COR-L47 (cell line): ENCODE measurements at places on chromosomes 12 and 14.

- no peak for DNase-seq
Measured at GRCh38 chr12:54397157-54397556, 12.6 kb upstream of the ZNF385A start.

DNA sequence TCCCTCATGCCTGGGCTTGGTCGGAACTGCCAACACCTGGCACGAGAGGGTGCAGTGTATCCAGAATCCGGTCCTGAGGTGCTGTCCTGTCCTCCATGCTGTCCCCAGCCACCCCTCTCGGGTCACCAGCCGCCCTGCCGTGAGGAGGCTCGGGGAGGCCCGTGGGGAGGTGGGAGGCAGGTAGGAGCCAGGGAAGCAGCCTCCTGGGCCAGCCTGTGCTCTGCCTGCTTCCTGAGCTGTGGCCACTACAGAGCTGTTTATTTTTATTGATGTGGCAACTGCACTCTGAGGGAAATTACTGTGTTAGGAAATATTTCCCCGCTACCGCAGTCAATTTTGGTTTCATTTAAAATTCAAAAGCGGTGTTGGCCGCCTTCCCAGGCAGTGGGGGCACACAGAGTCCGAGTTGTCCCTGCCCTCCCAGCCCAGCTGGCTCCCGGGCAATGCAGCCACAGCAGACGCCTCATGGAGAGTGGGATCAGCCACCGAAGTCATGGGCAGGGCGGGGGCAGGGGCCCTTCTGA lies 18.3 kb downstream of the NOC4L start:
- DNase-seq: peak; percentile 22

DNA sequence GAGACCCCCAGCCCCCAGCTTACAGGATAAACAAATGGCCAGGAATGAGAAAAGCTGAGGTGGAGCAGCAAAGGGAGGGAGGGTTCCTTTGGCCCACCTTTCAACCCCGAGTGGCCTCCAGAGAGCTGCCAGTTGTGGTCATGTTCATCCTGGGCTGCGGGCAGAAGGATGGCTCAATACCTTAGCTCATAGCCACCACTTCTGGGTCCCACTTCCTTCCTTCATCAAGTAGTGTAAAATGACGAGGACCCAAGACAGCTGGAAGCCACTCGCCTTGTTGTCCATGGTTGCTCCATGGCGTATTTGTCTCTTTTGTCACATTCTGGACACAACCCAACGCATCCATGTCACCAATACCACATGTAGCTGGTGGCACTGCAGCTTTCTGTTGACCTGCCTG lies 24.2 kb downstream of the CRACR2A start:
- DNase-seq: no peak

DNA sequence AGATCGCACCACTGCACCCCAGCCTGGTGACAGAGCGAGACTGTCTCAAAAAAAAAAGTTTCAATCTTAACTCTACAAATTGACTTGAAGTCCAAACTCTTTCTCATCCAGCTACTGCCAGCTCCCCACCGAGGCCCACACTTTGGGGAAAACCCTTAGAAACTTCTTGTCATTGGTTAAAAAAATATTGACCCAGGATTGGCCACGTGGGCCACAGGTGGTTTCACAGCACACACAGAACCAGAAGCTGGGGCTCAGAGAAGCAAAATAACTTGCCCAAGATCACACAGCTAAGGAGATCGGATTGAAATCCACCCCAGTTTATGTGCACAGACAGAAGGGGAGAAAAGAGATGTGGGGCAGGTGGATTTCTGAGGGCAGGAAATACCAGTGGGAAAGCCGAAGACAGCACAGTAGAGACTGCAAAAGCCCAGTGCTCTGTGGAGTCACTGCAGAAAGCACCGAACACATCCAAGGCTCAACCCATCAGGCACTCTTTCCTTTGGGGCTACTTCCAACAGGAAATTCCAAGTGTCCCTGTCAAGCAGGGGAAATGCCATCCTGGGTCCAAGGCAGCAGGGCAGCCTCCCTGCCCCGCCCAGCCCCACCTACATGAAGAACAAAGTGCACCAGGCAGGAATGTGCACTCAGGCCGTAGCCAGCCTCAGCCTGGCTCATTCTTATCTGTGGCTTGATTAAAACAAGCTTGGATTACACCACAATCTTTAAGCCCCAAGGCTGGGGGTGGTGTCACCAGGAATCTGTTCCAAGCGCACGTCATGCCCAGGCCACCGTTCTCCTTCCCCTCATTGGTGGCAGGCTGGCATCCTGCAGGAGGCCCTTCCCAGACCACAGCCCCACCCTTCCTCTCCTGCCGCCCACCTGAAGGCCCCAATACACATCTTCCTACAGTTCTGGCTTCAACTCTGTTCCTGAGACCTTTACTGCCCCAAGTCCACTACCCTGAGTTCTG lies 72.5 kb downstream of the ITPK1 start:
- DNase-seq: no peak

DNA sequence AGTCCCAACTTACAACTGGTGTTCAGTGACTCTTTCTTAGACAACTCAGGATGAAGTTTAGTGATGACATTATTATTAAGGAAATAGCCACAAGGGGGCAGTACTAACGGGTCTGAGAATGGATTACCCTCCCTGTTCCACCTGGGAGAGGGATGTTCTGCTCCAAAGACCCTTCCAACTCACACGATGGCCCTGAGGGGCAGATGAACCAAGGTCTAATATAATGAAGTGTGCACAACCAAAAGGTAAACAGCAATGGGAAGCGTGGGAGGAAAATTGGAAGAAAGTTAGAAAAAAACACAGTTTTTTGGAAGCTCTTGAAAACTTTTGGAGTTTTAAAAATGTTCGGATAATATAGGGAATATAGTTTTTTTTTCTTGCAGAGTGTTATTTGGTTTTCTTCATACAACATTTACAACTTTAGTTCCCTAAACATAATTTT lies 24.0 kb downstream of the FGF6 start:
- DNase-seq: peak; percentile 23

DNA sequence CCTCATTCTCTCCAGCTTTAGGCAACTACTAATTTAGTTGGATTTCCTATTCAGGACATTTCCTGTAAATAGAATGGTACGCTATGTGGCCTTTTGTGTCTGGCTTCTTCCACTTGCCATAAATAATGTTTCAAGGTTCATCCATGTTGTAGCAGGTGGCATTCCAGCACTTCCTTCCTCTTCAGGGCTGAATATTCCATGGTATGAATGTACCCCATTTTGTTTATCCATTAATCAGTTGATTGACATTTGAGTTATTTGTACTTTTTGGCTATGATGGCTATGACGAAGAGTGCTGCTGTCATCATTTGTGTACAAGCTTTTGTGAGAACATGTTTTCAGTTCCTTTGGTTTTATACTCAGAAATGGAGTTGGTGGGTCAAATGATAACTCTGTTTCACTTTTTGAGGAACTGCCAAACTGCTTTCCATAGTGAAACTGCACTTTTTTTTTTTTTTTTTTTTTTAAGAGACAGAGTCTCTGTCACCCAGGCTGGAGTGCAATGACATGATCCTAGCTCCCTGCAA lies 6.5 kb upstream of the CDK2AP1 start:
- DNase-seq: no peak

- DNase-seq: no peak
Measured at GRCh38 chr14:20751963-20752562, 6.4 kb downstream of the EDDM3A start.

- DNase-seq: no peak
Measured at GRCh38 chr12:45852508-45852907, 123.0 kb downstream of the ARID2 start.

DNA sequence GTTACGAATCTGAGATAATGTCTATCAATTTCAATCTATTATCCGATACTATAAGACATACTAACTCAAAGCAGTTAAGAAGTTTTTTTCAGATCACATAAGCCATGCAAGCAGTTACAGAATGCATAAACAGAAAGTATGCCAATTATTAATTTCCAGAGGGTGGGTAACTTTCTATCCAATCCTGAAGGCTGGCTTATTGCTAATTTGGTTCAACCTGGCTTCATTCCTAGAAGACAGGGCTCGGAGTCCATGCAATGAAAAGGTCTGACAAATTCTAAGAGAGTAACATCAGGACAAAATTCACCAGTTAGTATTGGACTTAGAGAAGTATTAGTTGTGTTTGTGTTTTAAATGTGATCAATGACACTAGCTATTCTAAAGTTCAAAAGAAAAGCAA lies 15.0 kb downstream of the FERMT2 start:
- DNase-seq: no peak

GRCh38 chr12:105352052-105352451 lies 21.6 kb downstream of the C12orf75 start:
- DNase-seq: no peak

DNA sequence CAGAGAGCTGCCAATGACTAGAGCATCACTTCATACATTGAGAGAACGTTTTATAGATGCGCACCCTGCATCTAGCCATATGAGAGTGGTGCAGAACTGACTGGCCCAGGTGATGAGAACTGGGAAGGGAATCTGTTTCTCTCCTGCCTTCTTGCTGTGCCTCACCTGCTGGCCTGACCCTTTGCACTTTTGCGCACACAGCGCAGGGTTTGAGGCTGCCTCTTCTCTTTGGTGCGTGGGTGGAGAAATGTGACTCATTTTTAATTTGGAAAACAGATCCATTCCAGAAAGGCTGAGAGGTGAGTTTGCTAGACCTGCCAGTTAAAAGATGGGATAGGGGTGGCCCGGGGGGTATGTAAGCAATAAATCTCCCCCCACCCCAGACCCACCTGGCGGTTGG lies 453 bp upstream of the ESRRB start:
- no peak for DNase-seq

GRCh38 chr12:122322501-122322900 lies 56.2 kb upstream of the VPS33A start:
- no peak for DNase-seq

GRCh38 chr14:72291908-72292688 lies 359.9 kb downstream of the RGS6 start:
- peak; percentile 14 for DNase-seq

- no peak for DNase-seq
Measured at GRCh38 chr12:120984351-120984898, 6.1 kb downstream of the HNF1A start.

GRCh38 chr14:99792210-99792535 lies 1.0 kb upstream of the EML1 start:
- no peak for DNase-seq

DNA sequence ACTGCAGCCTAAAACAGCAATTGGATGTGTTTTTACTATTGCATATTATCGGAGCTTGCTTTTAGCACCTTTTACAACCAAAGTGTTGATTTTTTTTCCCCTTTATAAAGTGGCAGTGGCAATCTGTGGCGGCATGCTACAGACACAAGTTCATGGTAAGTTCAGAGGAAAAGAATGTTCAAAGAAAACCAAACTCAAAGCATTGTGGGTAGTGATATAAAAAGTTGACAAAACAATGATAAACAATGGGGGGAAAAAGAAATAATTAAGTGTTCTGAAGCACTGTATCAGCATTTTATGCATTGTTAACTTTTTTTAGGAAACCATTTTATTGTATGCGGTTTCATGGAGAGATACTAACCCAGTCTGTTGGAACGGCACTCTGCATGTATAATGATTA lies 492.0 kb upstream of the SOX5 start:
- no peak for DNase-seq

DNA sequence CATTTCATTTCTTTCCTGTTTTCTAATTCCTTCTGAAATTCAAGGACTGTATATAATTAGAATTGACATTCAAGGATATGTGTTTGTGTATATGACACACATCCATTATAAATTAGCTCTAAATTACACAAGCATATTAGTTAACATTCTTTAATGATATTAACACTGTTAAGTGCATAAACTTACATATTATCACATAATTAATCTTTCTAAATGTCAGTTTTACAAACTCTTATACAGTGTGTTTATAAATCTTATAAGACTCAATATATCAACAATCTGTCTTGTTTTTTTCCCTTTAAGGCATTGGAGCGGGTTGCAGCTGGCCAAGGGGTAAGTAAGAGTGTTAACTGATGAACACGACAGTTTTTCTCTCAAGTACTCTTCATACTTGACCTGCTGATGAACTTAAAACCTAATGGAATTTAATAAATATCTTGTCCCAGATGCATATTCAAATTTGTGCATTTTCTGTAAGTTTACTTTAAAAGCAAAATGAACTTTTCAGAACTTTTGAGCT lies 76.1 kb downstream of the METTL25 start:
- DNase-seq: no peak

- DNase-seq: no peak
Measured at GRCh38 chr14:73719791-73720190, 5.6 kb upstream of the PNMA1 start.
